ENCODE measurements at places on chromosomes 7 and 10. TPM values are rescaled to one million over a fixed set of nuclear protein-coding genes. Genes with fewer than 3 reads are reported as not detected.

The UCMA gene
- not detected for total RNA-seq

The MOSPD3 gene
- 10.2 TPM for total RNA-seq

The ZNF33A gene
- total RNA-seq: 15.2 TPM

The SLC39A12 gene
- not detected for total RNA-seq

All from smooth muscle cell of the pulmonary artery (primary cell).